NCI-H2081 treated with DMSO at 0.1 percent for 48 hours (cell line): ENCODE measurements at places on chromosomes 5 and 9.

DNA sequence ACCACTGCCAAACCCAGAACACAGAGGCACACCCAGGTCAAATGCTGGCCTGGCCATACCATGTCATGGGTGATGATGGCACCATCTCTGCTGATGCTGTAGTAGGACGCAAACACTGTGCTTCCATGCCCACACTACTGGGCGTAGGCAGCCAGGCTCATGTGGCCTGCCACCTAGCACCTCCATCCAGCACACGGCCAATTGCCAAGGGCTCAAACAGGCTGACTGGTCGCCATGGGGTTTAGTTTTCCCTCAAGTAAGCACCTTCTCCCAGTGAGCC lies 39.4 kb downstream of the BICD2 start:
- DNase-seq = no peak

DNA sequence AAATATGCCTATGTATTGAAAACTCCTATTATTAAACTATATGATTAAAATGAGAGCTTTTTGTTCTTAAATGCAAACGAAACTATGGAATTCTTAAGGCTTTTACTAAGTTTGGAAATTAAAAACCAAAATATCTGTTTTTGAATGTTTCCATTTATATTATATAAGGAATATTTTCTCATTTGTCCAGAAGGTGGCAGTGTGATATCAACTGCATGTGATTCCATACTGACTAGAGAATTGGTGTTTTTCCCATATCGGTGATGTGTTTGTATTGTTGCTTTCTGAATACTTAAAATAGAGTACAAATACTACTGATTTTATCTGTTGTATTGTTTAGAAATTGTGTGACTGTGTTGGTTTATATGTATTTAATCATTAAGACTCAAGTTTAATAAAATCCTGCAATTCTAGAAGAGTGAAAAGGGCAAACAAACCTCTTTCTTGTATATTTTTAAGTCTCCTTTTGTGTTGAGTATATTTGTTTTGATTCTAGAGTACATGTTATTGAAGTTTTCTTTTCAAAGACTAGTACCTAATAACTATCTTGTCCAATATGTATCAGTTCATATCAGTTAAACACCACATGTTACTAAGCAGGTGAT lies 320.8 kb downstream of the CCDC171 start:
- DNase-seq = no peak

GRCh38 chr5:97670447-97670846 lies 487.4 kb upstream of the RIOK2 start:
- DNase-seq = no peak

DNA sequence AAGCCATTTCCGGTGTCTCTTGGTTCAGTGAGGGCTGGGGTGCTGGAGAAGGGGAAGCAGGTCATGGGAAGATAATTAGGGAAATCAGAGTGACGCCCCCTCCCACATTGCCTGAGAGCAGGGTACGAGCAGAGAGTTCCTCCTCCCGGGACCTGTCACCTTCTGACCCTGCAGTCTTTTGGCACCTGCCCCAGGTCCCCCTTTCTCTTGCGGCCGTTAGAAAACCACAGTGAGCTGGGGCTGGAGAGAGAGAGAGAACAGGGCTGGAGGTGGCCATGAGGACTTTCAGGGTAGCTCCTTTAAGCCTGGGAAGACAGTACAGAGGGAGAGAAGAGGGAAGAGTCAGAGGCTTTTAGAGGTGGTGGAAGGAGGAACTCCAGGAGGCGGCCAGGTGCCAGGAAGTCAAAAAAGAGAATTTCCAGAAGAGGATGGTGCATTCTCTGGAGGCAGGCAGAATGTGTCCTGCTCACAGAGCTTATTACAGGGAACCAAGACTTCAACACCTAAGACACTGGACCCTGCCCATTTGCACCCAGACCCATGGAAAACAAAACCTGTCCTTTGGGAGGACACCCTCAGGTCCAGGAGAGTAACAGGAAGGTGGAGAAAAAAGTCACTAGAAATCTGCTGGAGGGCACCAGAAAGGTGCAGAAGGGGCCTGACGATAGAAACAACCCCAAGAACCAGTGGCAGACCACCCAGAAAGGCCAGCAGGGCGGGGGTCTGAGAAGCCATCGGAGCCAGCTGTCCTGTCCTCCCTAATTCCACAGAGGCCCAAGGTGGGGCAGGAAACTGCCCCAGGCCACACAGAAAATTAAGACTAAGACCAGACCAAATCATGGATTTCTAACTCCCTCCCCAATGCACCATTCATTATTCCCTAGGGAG lies 6.5 kb upstream of the ACSL6 start:
- DNase-seq = no peak

- no peak for DNase-seq
These were observed 6.5 kb upstream of the GLE1 start for GRCh38 chr9:128497824-128498610.

- DNase-seq = no peak
These were observed 391.7 kb downstream of the ACTL7B start for GRCh38 chr9:108463932-108464606.

GRCh38 chr5:176899946-176900779 lies 1.0 kb upstream of the HK3 start:
- DNase-seq = no peak

DNA sequence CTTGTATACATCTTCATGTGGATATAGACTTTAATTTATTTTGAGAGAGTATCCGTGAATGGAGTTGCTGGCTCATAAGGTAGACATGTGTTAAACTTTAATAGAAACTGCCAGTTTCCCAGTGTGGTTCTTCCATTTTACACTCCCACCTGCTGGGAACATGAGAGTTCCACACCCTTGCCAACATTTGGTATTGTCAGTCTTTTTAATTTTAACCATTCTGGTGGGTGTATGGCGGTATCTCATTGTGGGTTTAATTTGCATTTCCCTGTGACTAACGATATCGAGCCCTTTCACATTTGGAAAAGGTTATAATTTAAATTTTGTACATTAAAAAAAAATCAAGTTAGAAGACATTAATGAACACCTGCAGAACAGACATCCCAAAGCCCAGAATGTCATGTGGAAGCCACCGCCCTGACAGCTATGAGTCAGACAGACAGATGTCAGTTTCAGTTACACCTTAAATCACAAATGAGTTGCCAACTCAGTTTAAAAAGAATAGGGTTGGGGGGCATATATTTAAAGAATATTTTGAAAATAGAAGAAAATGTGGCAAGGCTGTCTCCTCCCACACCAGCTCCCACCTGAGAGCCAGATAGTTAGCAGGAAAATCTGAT lies 36.9 kb downstream of the ANKRD33B start:
- no peak for DNase-seq

GRCh38 chr5:77644371-77645157 lies 6.1 kb upstream of the OTP start:
- no peak for DNase-seq

DNA sequence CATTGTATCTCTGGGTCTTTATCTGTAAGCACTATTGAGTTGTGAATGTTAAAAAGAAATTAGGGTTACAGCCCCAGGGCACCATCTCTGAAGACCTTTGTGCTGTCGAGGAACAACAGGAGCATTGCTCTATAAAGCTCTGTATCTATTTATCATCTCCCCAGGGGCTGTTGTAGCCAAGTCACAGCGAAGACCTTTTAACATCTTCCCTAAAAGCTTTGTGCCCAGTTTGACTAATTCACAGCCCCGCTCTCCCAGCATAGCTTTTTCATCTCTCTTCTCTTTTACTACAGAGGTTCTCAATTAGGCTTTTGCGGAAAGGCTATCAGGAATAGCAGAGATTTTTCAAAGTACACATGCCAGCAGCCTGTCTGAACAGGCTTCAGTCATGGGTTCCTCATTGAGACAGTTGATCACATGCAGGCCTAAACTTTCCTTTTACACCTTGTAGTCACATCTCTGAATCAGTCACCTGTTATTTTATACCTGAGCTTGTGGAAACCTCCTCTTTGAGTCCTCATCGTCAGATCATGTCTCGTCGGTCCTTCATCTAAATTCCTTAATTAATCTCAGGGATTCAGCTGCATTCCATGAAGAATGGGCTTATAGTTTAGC lies 140.5 kb downstream of the NPR3 start:
- DNase-seq = no peak

DNA sequence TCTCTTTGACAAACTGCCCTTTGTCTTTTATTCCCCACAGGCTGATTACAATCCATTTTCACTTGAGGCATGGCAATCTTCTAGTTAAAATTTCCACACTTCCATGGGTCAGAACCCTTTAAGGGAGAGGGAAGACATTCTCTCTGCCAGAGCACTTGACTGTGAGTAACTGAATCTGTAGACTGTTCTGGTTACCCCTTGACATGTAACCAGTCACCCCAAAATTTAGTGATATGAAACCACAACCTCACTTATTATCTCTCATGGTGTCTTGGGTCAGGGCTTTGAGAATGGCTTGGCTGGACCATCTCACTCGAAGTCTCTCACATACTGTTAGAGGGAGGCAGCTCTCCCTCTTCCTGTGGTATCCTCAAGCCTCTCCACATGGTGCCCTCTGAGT lies 14.0 kb downstream of the ITGA2 start:
- DNase-seq = no peak

- DNase-seq = no peak
These were observed 45.2 kb downstream of the P4HA2 start for GRCh38 chr5:132182359-132183040.

DNA sequence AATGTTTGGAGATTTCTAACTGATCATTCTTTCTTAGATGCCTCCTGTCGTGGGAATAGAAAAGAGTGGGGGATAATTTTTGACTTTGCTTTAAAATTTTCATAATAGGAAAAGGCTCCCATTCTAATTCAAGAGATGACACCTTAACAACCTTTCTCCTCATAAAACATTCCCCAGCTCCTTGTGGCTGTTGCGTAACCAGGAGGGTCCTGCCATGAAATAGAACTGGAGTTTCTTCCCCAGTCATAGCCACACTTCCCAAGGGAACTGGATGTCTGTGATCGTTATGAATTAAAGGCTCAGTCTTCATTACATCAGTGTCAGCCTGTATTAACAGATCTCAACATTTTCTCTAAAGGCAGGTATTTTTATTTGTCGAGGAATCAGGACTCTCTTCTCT lies 119.9 kb upstream of the DAP start:
- no peak for DNase-seq

DNA sequence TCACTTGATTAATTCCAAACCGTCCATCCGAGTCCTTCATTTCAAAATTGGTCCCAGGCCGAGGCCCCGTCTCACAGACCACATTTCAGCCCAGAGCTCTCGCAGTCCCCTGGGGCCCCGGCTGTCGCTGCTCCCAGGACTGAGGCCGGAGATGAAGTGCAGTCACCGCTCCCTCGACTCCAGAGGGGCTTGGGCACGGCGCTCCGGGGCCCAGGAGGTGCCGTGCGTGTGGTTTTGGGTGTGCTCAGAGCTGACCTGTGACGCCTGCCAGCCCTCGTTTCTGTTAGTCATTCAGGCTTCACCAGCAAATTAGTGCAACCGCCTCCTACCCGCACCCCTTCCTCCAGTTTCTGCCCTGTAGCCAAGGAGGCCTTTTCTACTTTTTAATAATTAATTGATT lies 48.7 kb upstream of the PHYKPL start:
- no peak for DNase-seq

DNA sequence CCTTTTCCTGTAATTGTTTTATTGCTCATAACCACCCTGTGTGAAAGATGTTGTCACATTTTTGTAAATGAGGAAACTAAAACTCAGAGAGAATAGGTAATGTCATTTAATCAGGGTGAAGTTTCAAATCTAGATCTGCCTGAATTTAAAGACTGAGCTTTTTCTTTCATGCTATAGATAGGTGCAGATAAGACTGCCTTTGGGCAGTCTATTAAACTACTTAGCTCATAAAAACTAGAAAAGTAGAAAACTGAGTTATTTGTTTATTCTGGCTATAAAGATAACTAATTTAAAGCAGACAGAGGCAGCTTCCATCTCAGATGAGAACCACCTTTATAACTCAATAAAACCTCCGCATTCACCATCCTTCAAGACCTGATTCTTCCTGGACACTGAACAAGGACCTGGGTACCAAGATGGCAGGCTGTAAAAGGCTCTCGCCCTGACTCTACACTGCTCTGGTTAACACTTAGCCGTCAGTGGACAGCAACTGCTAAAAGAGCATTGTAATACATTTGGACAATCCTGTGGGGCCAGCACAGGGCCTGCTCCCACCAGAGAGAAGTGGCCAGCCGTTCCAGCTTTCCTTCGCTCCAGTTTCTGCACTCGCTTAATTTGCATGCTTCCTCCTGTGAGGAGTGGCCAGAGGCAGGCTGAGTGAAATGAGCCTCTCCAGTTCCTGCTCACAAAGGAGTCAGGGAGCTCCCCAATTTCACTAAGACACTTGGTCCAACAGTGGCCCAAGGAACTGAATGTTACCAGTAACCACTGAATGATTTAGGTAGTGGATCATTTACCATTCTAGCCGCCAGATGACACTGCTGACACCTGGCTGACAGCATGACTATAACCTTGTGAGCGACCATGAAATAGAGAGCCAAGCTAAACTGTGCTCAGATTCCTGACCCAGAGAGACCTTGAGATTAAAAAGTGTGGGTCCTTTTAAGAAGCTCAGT lies 566.4 kb downstream of the EFNA5 start:
- no peak for DNase-seq

- DNase-seq = no peak
These were observed 84.0 kb downstream of the ZSWIM6 start for GRCh38 chr5:61416010-61416409.

- no peak for DNase-seq
These were observed 8.9 kb downstream of the PLK2 start for GRCh38 chr5:58450811-58451629.

DNA sequence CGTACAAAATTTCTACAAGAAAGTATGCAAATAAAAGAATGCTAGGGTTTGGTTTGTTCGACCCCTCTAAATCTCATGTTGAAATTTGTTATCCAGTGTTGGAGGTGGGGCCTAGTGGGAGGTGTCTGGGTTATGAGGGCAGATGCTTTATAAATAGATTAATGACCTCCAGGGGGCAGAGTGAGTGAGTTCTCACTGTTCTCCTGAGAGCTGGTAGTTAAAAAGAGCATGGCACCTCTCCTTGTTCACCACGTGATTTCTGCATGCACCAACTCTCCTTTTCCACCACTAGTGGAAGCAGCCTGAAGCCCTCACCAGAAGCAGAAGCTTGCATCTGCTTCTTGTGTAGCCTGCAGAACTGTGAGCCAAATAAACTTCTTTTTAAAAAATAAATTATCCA lies 50.4 kb upstream of the FAM170A start:
- DNase-seq = no peak

GRCh38 chr5:133881576-133882388 lies 86.6 kb downstream of the C5orf15 start:
- DNase-seq = no peak
